ENCODE measurements at places on chromosomes 7 and 10.
A peak's percentile ranks its signal among the peaks of the same experiment; 100 is the strongest.

DNA sequence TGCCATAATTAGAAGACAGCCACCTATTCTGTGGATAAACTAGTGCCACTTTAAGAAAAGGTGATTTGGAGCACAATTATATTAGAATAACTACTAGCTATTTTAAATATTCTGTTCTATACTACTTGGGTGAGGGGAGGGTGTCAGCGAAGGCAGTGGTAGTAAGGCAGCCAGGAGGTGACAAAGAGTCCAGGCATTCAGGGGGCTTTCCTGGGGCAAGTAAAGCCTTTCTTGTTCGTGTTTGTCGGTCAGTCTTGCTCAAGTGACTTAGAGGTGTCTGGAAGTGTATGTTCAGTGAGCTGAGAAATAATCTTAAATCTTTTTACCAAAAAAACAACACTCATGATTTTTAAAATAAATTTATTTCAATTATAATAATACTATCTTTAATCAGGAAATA is 34.4 kb downstream of the ADD3 start:
- no peak for DNase-seq

GRCh38 chr10:11570751-11571150 is 40.7 kb downstream of the USP6NL start:
- no peak for DNase-seq

GRCh38 chr10:89829887-89830269 is 128.5 kb downstream of the KIF20B start:
- DNase-seq: no peak

DNA sequence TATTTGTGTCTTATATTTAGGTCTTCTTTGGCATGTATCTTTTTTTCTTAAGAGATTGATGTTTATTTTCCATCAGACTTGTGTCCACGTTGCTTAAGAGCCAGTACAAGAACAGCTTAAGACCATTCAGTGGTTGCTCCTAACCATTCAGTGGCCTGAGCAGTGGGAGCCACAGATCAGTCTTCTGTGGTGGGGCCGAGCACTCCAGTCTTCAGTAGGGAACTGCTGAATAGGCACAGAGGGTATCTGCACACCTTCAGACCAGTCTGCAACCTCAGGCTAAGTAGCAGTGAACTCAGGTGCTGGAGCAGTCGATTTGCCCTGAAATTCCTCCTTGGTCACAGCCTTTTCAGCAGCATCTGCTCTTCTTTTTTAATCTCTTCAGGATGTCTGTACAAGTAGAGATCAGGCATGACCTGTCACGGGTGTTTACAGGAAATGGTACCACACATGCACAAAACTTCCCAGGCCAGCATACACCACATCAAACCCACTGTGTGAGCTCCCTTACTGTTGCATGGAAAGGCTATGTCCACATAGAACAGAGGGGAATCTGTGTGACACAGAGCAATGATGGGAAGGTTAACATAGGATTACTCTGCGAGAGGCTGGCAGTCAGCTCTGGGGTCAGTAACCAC is 51.5 kb downstream of the FAM107B start:
- DNase-seq: no peak

GRCh38 chr10:68861253-68861652 is 33.9 kb downstream of the STOX1 start:
- DNase-seq: no peak

GRCh38 chr7:23298141-23298881 is 828 bp upstream of the MALSU1 start:
- no peak for DNase-seq

GRCh38 chr7:40239755-40240303 is 105.0 kb downstream of the SUGCT start:
- no peak for DNase-seq

- DNase-seq: no peak
Observed at GRCh38 chr7:40298421-40298820, 163.6 kb downstream of the SUGCT start.

- no peak for DNase-seq
Observed at GRCh38 chr10:99874341-99875085, 92.1 kb downstream of the ABCC2 start.

GRCh38 chr10:70321897-70322890 is 38.4 kb upstream of the NPFFR1 start:
- no peak for DNase-seq

GRCh38 chr10:5814110-5815107 is 1.2 kb upstream of the GDI2 start:
- DNase-seq: no peak

GRCh38 chr10:122362031-122362592 is 12.4 kb upstream of the PLEKHA1 start:
- DNase-seq: no peak

DNA sequence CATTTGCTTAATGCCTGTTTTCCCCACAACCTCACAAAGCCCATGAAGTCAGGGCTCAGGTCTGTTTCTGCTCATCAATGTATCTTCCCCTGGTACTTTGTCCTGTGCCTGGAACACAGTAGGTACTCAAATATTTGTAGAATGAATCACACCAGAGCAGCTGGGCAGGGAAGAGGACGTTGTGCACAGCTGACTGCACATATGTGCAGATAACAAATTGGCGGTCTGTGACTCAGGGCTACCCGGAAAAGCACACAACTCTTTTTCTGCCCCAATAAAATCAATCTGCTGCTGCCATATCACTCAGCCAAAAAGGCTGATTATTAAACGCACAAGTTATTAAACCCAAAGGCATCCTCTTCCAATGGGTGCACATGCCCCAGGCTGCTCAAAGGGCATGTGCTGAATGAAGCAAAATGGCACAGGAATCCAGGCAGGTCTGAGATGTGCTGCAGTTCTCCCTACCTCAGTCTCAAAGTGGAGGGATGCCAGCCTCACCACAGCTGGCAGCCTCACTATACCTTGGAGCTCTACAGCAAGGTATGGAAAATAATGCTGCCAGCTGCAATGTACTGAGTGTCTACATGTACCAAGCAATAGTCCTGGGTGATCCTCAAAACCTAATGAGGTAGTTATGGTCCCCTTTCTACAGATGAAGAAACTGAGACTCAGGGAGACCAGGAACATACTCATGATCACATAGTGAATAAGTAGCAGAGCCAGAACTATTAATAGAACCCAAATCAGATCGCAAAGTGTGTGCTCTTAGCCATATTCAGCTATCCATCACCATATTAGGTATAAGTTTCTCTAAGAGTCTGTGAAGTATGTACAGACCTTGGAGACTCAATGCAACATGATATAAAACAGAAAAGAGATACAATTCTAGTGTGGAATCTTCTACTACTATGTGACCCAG is 43.4 kb downstream of the SORBS1 start:
- DNase-seq: no peak

DNA sequence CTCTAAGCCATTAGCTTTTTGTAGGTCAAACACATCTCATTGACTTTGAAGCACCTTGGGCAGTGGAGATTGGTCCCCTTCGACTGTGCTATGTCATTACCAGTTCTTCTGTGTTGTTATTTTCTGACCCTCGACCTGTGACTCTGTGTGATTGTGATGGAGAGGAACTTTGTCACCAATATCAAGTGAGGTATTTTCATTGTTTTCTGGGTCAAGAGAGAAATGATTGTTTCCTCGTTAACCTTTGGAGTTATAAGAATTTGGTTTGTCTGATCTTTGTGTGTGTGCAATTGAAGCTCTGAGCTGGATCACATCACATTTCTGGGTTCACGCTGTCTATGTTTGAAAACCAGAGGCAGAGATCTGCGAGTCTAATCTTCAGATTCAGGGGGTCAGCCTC is 432.2 kb upstream of the KLF6 start:
- DNase-seq: no peak

DNA sequence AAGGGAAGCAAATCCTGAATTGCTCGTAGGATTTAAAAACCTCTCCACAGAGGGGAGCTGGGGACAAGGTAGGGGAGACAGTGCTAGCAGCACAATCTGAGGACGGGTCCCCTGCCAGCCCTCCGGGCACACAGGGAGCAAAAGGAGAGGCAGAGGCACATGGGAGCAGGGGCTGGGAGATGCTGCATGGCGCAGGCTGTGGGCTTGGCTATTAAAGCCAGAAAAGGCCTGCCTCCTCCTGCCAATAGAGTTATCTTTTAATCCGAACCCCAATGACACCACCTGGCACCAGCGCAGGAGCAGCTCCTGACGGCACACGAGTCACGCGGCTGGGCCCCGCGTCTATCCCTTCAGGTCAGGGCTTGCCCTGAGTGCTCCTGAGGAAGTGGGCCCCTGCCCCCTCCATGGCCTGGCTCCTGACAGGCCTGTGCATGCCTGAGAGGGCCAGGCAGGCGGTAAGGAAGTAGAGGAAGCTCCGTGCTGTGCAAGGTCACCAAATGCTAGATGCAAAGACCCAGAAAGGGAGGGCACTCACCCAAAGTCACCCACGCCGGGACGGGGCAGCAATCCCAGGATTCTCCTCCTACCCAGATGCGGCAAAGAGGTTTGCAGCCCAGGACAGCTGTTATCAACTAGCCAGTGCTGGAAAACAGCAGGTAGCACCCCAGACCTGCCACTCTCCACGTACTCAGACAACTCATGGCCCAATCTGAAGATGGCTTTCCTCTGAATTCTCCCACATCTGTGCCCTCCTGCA is 28.1 kb downstream of the DLG5 start:
- no peak for DNase-seq

DNA sequence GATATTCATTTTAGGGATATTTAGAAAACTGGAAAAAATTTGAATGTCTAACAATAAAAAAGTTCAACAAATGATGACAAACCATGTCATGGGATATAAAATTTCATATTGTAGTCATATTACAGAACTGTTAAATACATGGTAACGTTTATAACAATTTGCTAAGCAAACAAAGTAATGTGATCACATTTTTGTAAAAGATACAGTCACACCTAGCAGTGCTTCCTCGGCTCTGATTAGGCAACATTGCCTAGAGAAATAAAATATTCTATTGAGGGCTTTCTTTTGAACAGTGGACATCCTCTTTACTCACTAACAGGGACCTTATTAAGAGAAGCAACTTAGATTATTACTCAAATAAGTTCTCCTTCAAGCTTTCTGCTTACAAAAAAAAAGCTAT is 605.5 kb downstream of the GATA3 start:
- no peak for DNase-seq

DNA sequence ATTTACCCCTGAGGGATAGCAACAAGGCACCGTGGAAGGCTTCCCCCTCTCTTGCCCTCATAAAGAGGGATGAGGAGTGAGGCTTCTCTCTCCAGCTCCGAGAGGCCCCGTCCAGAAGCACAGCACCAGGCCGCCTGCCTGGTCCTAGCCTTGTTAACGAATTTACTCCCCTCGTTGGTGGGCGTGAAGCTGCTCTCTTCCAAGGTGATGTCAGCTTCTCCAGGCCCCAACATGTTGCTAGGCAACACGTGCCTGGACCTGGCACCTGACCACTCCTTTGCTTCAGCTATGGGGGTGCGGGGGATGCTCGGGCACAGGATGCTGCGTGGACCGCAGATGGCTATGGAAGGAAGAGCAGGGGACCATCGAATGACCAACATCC is 135.2 kb upstream of the MGMT start:
- no peak for DNase-seq

GRCh38 chr10:78657163-78657861 is 411.5 kb upstream of the ZMIZ1 start:
- DNase-seq: peak; percentile 54

DNA sequence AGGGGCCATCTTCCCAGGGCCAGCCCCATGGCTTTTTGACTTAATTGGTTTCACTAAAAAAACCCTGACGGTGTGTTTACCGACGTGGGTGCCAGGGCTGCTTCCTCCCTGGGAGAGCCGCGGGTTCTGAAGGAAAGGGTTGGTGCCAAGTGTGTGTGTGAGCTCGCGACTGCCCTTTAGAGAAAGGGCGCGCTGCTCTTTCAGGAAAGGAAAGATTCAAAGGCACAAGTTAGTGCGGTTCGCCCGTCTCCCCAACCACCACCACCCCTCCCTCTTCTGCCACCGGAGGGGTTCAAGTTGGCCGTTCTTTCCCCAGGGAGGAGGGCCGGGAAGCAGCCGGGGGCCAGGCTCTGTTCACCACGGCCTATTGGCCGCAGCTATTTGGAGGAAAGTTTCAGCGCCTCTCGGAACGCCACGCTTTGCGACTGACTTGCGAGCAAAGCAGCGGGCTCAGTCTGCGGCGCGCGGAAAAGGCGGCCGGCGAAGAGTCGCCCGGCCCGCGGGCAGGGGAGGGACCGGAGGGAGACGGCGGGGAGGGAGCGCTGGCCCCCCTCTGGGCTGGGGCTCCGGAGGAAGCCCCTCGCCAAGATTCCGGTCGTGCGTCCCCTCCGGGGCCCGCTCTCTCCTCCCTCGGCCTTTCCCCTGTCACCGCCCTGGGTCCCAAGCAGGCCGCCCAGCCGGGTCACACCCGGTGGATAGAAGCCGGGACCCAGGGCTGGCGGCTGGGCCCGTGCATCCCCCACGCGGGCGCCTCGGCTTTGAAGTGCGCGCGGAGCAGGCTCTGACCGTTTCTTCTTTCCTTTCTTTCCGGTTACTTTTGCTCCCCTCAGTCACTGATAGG is 165.9 kb upstream of the PPP1R3A start:
- no peak for DNase-seq

GRCh38 chr10:22581461-22581860 is 132.9 kb downstream of the PIP4K2A start:
- no peak for DNase-seq

GRCh38 chr10:76887223-76888010 is 750.2 kb downstream of the KCNMA1 start:
- no peak for DNase-seq

- no peak for DNase-seq
Observed at GRCh38 chr10:24947304-24948097, 4.9 kb downstream of the PRTFDC1 start.

- DNase-seq: no peak
Observed at GRCh38 chr10:113026679-113027078, 76.6 kb downstream of the TCF7L2 start.

DNA sequence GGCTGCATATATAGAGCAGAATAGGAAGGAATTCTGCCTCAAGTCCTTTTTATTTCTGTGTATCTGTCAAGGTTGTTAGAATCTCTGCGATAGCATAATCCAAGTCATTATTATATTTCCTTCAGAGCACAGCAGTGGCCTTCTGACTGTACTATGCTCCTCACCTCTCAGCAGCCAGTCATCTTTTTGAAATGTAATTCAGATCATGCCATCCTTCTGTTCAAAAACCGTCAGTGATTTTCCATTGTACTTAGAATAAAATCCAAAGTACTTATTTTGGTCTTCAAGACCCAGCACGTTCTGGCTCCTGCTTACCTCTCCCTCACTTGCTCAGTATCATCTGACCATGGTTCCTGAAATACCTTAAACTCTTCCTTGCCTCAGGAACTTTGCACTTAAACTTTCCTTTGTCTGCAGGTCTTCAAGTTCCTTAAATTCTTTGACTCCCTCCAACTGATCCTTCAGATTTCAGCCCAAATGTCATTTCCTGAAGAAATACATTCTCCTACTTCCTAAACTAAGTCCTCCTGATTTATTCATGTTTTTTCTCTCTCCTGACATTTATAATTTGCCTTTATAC is 112.4 kb downstream of the ST7 start:
- no peak for DNase-seq

All from stimulated activated CD4-positive, alpha-beta T cell treated with anti-CD3 and anti-CD28 coated beads, TNF-alpha, amount 100 ng/mL, for 1 hour (primary cell).